ENCODE measurements at places on chromosomes 3 and 15.

GRCh38 chr3:155233213-155233612 lies 60.3 kb downstream of the STRIT1 start:
- peak; percentile 96 for DNase-seq

DNA sequence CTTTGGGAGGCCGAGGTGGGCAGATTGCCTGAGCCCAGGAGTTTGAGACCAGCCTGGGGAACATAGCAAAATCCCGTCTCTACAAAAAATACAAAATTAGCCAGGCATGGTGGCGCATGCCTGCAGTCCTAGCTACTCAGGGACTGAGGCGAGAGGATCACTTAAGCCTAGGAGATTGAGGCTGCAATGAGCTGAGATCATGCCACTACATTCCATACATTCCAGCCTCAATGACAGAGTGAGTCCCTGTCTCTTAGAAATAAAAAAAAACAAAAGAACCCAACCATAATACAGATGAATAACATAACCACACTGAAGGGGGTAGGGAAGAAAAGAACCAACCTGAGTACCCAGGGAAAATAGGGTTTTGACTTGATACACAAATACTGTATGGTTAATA lies 19.7 kb upstream of the CGNL1 start:
- peak; percentile 88 for DNase-seq

GRCh38 chr3:181782306-181782954 lies 70.7 kb downstream of the SOX2 start:
- no peak for DNase-seq

GRCh38 chr15:63601026-63601703 lies 4.0 kb downstream of the FBXL22 start:
- DNase-seq: peak; percentile 46

DNA sequence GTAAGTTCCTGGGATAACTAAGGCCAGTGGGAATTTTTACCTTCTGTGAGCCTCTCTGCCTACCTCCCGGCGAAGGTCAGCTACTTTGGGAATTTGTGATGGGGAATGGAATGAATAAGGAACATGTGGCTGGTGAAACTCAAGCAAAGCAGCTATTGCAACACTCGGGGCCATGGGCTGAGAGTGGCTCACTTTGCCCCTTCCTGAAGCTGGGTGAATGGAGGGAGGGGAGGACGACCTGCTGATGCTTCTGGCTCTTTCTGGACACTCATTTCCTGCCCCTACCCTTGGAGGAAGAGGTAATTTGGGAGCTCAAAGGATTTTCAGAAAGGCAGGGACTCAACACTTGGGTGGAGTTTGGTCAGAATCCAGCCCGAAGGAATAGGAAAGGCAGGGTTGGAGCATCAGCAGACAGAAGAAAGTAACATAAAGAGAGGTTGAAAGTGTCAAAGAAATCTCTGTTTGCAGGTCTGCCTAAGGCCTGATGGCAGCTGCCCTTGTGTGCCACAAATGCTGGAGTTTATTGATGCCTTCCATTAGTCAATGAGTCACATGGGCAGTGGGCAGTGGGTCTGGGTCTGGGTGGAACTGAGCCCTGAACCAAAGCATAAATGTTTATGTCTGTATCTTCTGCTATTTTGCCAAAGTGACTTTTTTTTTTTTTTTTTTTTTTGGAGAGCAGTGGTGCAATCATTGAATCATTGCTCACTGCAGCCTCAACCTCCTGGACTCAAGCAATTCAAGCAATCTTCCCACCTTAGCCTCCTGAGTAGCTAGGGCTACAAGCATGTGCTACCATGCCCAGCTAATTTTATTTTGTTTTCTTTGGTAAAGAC lies 12.4 kb downstream of the LAMP3 start:
- no peak for DNase-seq

- DNase-seq: peak; percentile 99
Observed at GRCh38 chr3:39166134-39166710, 12.8 kb upstream of the CSRNP1 start.

GRCh38 chr3:88219138-88219792 lies 69.5 kb downstream of the C3orf38 start:
- peak; percentile 45 for DNase-seq

DNA sequence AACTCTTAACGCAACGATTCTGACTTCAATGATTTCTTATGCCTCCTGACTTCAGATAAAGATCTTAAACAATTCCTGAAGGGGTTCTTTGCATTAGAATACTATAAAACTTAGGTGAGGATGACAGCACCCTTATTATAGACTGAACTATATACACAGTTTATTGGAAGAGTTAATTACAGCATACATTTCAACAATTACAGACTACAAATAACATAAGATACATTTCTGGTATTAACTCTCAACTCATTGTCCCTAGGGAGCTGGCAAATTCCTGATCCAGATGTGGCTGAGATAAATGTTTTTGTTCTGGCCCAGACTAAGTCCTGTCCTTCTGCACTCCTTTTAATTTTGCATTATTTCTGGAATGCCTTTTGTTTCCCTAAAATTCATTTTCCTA lies 155.5 kb upstream of the TMC3 start:
- no peak for DNase-seq

DNA sequence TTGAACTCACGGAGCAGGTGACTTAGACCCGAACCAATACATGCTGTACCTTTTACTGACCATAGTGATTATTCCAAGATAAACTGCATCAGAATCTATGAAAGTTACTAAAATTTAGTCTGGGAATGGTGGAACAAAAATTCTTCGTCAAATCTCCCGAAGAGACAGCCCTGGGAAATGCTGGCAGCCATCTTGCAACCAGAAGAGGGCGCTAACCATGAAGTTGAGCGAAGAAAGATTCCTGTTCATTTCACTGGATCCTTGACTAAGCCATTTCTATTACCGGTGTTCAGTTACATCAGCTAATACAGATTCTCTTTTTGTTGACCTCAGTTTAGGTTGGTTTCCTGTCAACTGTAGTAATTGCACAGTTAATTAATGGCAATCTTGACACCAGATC lies 199.6 kb downstream of the SLC9A9 start:
- no peak for DNase-seq

GRCh38 chr3:24470277-24470676 lies 24.4 kb downstream of the THRB start:
- DNase-seq: no peak

DNA sequence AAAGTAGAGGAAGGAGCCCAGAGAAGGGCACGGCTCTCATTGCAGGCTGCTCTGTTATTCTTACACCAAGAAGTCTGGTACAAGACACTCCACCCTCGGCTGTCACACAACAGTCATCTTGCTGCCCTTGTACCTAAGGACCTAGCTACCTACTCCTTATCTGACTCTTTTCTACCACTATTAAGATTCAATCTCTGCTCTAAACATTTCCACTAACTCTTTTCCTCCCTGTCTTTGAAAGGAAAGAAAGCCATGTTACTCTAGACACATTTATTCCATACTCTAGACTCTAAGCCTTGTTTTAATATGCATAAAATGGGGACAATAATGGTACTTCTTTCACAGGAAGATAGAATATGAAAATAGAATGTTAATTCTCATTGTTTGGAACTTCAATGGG lies 73.3 kb upstream of the C3orf49 start:
- DNase-seq: no peak

DNA sequence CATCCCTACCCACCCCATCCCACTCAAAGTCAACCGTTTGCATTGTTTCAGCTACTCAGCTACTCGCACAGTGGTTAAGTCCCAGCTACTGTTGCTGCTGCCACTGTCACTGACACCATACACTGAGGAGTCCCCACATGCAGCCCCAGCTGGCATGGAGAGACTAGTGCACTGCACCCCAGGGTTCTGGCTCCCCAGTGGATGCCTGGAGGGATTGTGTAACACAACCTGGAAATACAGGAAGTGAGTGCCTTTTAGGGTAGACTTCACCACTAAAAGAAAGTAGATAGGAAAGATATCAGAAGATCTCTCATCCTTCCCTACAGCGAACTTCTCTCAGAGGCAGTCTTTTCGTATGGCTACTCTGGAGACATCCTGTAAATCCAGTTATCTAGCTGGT lies 169.2 kb upstream of the STRIT1 start:
- DNase-seq: no peak
